Upper lobe of left lung (tissue), 6 donors: ENCODE measurements at places on chromosomes 16 and 17. TPM values are rescaled to one million over a fixed set of nuclear protein-coding genes. Genes with fewer than 3 reads are reported as not detected.

The ABCA9 gene
- 11.1 TPM for total RNA-seq

- H3K27ac ChIP-seq: peak overlapping the region; percentile 23
- H3K36me3 ChIP-seq: no peaks in the 10 kb centered on the region
- DNase-seq: no peak
- no peaks in the 10 kb centered on the region for H3K4me1 ChIP-seq
Observed at GRCh38 chr16:86458149-86458777, 52.1 kb upstream of the FOXF1 start.

The SECTM1 gene
- total RNA-seq: 38.4 TPM

- peak overlapping the region; percentile 89 for H3K27ac ChIP-seq
- DNase-seq: no peak
- peaks cover 73% of the 10 kb centered on the region for H3K4me1 ChIP-seq
Observed at GRCh38 chr17:38751144-38751807, 1.3 kb upstream of the PSMB3 start.

The EVPL gene
- total RNA-seq: 47.5 TPM

The TRIM47 gene
- total RNA-seq: 20.1 TPM

GRCh38 chr17:28124962-28125361 is 82.5 kb downstream of the NLK start:
- H3K36me3 ChIP-seq: peaks cover 13% of the 10 kb centered on the region
- H3K27ac ChIP-seq: no peak overlapping the region
- no peak for DNase-seq
- H3K4me3 ChIP-seq: no peak overlapping the region
- H3K4me1 ChIP-seq: no peaks in the 10 kb centered on the region
- no peaks in the 10 kb centered on the region for H3K27me3 ChIP-seq

GRCh38 chr16:74169687-74170376 is 126.8 kb upstream of the PSMD7 start:
- no peaks in the 10 kb centered on the region for H3K36me3 ChIP-seq
- no peaks in the 10 kb centered on the region for H3K27me3 ChIP-seq
- no peak for DNase-seq
- no peak overlapping the region for H3K27ac ChIP-seq
- H3K4me1 ChIP-seq: no peaks in the 10 kb centered on the region

The AMZ2 gene
- total RNA-seq: 50.3 TPM
